HCEC 1CT (cell line): ENCODE measurements at places on chromosomes 3 and 15.

GRCh38 chr15:41407341-41407740 is 5.0 kb upstream of the NDUFAF1 start:
- DNase-seq = no peak

GRCh38 chr15:68553994-68554720 is 24.6 kb upstream of the CORO2B start:
- peak; percentile 25 for DNase-seq

GRCh38 chr15:43895586-43895985 is 68.8 kb downstream of the WDR76 start:
- DNase-seq = no peak

- DNase-seq = no peak
These were observed 5.2 kb upstream of the TBC1D2B start for GRCh38 chr15:78082743-78083110.

DNA sequence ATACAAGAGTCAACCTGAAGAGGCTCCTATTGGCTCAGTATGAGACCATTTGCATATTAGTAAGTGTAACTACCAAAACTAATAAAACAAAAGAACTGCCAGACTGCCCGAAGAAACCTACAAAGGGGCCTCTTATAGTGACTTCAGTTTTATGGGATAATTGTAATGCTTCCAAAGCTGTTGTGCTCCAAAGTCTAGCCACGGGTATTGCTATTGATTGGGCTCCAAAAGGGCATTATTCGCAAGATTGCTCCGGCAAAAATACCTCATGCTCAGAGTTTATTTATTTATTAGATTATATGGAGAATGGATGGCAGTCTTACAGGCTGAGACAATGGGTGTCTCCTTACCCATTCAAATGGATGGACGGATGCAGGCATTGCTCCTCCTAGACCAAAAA is 11.4 kb downstream of the RPL22L1 start:
- DNase-seq = no peak

DNA sequence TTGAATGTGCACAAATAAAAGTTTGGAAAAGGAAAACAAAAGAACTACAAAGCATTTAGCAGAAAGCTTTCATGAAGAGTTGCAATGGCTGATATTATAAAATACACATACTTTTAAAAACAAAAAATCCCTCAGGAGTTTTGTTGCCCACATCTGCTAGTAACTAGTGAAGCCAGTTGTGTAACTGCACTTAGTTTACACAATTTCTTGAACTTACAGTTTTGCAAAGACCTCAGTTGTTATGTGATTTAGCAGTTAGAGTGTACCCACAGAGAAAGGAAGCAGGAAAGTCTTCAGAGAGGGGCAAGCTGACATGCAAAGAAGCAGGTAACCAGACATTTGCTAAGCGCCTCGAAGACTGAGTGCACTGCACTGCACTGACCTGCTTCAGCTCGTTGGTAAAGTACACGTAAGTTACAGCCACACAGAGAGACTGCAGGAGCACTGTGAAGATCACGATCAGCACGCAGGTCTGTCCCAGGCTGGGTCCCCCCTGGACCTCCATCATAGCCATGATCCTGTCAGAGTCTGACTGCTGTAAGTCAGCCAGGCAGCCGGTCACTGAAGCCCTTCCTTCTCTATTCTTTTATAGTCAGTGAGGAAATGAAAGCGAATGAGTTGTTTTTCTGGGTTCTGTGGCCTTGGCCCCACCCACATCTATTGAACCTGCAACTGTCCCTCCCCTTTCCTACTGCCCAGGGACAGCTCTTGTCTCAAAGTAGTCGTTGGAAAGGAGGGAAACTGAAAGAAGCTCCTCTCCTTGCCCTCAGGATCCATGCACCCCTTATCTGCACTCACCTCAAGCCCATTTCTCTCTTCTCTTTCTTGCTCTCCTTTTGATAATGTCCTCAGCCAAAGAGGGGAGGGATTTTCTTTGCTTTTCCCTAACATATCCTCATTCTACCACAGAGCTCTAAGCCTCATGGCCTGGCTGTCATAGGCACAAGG is at the start of gene TNFSF10:
TSS of gene TNFSF10 (minus strand) at position 560 of the 948 bp plus-strand sequence. CDS start at position 514, 46 bp downstream.
- DNase-seq = no peak

DNA sequence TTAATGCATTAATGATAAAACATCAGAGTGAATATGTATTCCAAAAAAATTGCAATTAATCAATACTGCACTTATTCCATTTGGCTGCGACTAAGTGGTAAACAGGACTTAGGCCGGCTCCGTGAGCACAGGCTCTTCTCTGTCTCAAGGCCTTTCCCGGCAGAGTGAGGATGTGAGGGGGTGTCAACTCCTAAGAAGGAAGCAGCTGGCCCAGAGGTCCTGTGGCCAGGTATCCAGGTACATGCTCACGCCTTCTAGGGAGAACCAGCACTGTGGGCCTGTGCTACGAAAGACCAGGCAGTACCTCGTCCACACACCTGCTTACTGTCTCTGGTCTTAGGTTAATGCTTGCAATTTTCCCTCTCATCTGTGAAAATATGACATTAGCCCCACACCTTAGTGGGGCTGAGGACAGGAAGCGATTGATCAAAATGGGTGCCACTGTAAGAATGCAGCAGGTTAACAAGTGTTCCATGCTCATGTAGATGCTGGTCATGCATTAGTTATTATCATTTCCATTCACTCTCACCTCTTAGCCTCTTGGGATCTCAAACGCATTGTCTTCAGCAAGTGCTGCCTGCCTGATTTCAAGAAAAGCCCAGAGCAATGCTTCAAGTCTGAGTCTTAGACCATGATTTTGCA is 175.3 kb downstream of the ABHD5 start:
- no peak for DNase-seq

DNA sequence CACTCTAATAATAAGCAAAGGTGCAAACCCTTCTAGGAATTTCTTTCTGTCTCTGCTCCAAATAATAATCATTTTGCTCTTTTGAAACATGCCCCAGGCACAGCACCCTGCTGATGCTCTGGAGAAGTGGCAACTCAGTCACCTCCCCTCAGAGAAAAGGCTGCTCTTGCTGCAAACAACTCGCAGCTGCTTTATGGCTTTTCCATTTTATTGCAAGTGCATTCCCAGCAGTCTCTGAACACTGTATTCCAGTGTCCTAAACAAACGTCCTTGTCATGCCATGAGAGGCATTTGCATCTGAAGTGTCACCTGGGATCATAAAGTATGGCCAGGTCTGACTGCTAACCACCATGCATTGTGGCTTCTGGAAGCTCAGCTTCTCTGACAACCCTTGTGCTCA is 358.1 kb upstream of the TRIM42 start:
- DNase-seq = no peak

DNA sequence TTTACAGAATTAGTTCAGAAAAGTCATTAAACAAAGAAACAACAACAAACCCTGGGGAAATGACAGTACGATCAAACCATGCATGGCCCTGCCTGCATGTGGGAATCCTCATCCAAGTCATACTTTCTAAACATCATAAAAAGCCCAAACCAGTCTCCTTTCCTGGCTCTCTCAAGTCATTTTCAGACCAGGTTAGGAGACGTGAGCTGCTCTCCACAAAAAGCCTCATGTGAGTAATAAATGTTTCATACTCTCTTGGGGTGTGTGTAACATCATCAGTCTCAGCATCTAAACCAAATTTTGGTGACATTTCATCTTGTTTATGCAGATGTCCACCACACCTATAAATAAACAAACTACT is 18.9 kb downstream of the GREM1 start:
- DNase-seq = peak; percentile 65

DNA sequence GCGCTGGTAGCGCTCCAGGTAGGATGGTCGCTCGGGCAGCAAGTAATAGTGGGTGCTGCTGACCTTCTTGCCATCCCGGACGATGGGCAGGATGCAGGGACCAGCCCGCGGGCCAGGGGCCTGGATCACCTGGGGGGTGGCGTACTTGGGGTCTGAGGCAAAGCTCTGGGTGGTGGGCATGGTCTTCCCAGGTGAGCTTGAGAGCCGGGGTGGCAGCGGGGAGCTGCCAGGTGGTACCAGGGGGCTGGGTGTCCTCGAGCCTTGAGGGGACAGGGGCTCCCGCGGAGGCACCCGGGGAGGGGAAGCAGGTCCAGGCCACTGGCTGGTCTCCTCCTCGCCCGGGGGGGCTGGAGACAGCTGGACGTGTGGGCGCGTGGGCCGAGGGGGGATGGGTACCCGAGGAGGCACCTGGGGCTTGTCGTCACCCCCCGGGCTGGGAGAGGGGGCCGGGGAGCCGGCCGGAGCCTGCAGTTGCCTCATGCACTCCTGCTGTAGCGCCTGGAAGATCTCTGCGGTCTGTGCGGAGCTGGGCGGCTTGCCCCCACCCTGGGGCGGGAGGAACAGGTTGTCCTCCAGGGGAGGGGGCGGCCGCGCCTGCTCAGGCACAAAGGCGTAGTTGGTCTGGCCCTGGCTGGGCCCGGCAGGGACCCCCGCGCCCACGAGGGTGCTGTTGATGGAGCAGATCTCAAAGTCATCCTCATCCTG is 40.6 kb downstream of the TNK2 start:
- DNase-seq = no peak

DNA sequence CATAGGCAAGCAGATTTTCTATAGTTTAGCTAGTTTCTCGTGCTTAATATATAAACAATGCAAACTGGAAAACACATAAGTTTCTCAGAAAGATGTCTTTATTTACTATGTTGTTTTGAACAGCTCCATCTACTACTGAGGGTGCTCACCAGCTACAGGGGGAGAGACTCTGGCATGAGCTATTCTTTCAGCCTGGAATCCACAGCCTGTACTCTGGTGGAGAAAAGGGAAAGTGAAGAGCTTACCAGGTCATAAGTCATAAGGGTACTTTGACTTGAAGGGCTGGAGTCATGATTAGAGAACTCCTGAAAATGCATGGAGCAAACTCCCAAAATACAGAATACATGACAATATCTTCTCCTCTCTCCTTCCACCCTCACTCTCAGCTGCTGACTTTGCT is 4.4 kb upstream of the AVEN start:
- DNase-seq = no peak

DNA sequence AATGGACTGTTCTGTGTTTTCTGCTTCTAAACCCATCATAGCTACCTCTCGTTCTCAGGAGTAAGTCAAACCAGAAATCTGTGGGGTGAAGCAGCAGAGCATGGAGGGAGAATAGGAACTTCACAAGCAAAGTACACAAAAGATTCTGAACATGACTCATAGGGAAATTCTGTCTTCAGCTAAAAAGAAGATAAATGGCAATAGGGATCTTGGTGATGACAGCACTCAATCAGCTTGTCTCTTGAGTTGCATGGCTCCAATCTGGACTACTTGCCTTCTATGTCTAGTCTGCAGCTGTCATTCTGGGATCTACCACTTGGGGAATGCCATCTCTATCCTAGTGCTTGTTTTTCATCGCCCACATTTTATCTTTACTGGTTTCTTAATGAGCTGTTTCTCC is 13.5 kb upstream of the GRAMD1C start:
- peak; percentile 35 for DNase-seq

GRCh38 chr15:59736181-59736580 is 47.1 kb upstream of the BNIP2 start:
- no peak for DNase-seq

DNA sequence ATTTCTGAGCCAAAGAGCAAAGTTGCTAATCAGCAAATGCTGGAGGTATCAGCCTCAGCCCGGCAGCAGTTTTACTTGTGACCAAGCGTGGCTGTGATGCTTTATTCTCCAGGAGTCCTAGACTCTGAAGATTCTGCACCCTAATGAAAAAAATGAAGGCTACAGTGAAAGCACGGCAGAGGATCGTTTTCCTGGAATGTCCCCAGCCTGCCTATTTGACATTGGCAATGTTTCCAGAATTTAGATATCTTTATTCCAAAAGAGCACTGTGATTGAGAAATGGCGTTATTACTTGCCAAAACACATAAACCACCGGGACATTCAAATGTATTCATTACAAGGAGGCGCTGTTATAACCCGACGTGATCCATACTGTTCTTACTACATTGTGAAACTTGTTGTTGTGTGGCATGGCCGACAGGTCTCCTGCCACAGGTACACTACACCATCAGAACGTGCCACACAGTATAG is 263.8 kb downstream of the SLCO3A1 start:
- DNase-seq = no peak

GRCh38 chr3:88324788-88325187 is 175.0 kb downstream of the C3orf38 start:
- DNase-seq = no peak

GRCh38 chr3:8839607-8840325 is 70.4 kb upstream of the OXTR start:
- DNase-seq = no peak

DNA sequence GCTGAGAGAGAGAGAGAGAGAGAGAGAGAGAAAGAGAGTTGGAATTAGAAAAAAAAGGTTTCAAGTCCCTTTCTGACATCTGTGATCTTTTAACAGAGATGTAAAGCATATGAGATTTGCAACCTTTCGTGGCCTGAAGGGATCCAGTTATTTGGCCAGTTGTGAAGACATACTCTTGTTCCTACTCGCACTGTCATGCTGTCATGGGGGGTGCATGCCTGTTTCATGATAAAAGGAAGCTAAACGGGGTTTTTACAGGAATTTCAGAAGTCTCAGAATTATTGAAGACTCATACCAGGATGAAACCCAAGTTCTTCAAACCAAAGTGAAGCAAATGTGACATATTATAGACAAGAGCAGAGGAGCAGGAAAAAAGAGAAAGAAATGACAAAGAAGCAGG is 342.0 kb downstream of the RORA start:
- DNase-seq = no peak

GRCh38 chr15:92645051-92645631 is 10.4 kb downstream of the FAM174B start:
- no peak for DNase-seq

DNA sequence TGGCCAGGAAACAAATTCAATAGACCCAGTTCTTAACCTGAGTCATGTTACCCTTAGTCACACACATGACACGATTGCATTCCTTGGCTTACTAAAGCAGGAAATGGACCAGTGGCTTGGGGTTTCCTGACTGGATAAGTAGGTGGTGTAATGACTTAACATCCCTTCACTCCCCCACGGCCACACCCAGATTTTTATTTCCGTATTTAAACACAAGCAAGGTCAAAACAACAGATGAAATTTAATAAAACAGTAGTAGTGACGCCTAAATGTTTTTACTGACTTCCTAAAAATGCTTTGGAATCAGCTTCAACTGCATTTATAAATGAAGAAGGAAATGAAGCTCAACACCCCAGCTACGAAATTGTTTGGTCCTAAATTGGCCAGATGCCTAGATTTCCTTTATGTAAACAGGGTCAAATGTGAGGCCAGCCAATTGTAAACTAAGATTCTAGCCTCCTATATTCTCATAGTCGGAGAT is 324.3 kb downstream of the CHST2 start:
- DNase-seq = peak; percentile 99

- DNase-seq = no peak
These were observed 55.4 kb upstream of the GRIP2 start for GRCh38 chr3:14595561-14595960.

DNA sequence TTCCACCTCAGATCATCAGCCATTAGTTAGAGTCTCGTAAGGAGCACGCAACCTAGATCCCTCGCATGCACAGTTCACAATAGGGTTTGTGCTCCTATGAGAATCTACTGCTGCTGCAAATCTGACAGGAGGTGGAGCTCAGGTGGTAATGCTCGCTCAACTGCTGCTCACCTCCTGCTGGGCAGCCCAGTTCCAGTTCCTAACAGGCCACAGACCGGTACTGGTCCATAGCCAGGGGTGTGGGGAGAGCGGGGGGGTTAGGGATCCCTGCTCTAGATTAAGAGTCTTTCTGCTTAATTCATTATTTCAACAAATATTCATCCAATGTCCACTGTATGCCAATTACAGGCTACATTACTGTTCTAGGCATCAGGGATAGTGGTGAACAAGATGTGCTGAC is 170.4 kb upstream of the KBTBD8 start:
- no peak for DNase-seq

GRCh38 chr3:106881186-106881585 is 496.1 kb upstream of the CCDC54 start:
- DNase-seq = no peak
